Activated naive CD8-positive, alpha-beta T cell treated with anti-CD3 and anti-CD28 coated beads for 36 hours (primary cell): ENCODE measurements at places on chromosomes 3 and 15. TPM values are rescaled to one million over a fixed set of nuclear protein-coding genes. Genes with fewer than 3 reads are reported as not detected.

The ANKRD63 gene
- total RNA-seq = not detected

The WHAMM gene
- 7.6 TPM for total RNA-seq

The EIF2A gene
- total RNA-seq = 149 TPM

The ACTC1 gene
- total RNA-seq = not detected

DNA sequence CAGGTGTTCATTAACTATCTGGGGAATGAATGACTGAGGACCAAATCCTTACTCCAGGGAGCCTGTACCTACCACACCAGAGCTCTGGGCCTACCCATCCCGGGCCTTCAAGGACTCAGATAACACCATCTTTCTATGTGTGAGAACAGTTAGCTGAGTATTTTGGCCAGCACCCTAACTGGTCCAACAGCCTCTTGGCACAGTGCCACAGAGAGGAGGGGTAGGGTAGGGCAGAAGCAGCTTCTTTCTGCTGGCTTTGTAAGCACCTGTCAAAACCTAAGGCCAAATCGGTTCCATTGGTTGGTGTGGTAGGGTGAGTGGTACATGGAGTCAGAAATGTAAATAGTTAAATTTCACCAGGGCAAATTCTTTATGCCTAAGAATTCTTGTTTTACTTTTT is 26.7 kb downstream of the ISL2 start:
- no peaks in the 10 kb centered on the region for H3K27me3 ChIP-seq
- no peak for DNase-seq
- peaks cover 1% of the 10 kb centered on the region for H3K36me3 ChIP-seq
- no peak overlapping the region for H3K4me3 ChIP-seq
- no peaks in the 10 kb centered on the region for H3K4me1 ChIP-seq
- H3K27ac ChIP-seq = no peak overlapping the region

GRCh38 chr15:91209726-91210125 is 109.7 kb downstream of the SV2B start:
- DNase-seq = no peak
- H3K36me3 ChIP-seq = no peaks in the 10 kb centered on the region
- no peaks in the 10 kb centered on the region for H3K4me1 ChIP-seq
- H3K27me3 ChIP-seq = peaks cover 14% of the 10 kb centered on the region
- no peak overlapping the region for H3K4me3 ChIP-seq
- H3K27ac ChIP-seq = no peak overlapping the region

DNA sequence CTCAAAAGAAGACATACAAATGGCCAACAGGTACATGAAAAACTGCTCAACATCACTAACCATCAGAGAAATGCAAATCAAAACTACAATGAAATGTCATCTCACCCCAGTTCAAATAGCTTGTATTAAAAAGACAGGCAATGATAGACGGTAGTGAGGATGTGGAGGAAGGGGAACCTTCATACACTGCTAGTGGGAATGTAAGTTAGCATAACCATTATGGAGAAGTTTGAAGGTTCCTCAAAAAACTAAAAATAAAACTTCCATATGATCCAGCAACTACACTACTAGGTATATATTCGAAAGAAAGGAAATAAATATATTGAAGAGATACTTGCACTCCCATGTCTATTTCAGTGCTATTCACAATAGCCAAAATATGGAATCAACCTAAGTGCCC is 62.8 kb upstream of the PPARG start:
- H3K27me3 ChIP-seq = peaks cover 22% of the 10 kb centered on the region
- peaks cover 2% of the 10 kb centered on the region for H3K36me3 ChIP-seq
- no peak overlapping the region for H3K4me3 ChIP-seq

- no peaks in the 10 kb centered on the region for H3K36me3 ChIP-seq
- no peak for DNase-seq
- no peak overlapping the region for H3K27ac ChIP-seq
- H3K4me1 ChIP-seq = no peaks in the 10 kb centered on the region
Measured at GRCh38 chr3:77189684-77190083, 149.8 kb downstream of the ROBO2 start.

GRCh38 chr3:73707772-73708171 is 83.0 kb upstream of the PDZRN3 start:
- H3K27me3 ChIP-seq = no peaks in the 10 kb centered on the region
- H3K4me3 ChIP-seq = no peak overlapping the region
- no peak overlapping the region for H3K27ac ChIP-seq
- no peak for DNase-seq

DNA sequence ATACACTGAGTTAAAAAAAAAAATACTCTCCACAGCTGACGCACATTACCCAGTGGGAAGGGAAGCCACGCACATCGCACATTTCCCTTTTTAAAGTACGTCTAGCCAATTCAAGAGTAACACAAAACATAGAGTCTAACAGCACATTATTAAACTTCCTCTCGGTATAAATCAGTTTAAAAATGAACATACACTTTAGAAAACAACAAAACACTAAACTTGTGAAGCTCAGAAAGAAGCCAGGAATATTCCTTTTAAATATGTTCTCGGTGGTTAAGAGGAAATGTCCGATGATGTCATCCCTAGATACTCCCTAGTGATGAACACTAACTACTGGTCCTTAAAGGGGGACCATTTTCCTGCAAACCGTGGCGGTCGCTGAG is 721 bp downstream of the MYEF2 start:
- peaks cover 17% of the 10 kb centered on the region for H3K4me1 ChIP-seq
- peaks cover 11% of the 10 kb centered on the region for H3K27me3 ChIP-seq
- no peak for DNase-seq
